ENCODE measurements at places on chromosomes 7 and 10.

DNA sequence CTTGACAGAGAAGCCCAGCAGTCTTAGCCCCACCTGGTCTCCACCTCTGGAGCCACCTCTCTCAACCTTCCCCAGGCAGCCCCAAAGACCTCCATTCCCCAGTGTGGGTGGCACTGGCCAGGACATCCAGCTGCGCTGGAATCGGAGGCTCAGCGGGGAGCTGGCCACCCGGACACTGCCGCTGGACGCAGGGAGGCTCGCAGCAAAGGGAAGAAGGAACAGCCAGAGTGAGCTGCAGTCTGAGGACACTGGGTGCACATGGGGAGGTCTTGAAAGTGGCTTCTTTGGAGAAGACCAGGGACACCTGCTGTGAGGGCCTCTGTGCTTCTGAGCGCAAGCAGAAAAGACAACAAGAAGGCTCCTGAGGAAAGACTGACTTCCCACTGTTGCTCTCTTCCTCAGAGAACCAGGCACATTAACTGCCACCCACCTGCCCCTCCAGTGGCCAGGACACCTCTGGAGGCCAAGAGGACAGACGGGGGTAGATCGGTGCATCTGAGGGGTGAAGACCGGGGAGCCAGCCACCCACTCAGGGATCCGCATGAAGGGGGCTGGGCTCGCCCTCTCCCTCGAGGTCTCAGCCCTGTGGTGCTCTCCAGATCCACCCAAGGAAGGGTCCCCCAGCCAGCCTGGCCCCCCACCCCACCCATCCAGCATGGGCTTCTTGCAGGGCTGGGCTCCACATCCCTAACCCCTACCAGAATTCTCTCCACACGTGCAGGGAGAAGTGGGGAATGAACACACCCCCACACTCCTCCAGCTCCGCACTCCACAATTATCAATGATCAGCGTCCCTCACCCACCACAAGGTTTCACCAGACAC, 1.8 kb downstream of the CAMK2B start:
- no peak for DNase-seq

DNA sequence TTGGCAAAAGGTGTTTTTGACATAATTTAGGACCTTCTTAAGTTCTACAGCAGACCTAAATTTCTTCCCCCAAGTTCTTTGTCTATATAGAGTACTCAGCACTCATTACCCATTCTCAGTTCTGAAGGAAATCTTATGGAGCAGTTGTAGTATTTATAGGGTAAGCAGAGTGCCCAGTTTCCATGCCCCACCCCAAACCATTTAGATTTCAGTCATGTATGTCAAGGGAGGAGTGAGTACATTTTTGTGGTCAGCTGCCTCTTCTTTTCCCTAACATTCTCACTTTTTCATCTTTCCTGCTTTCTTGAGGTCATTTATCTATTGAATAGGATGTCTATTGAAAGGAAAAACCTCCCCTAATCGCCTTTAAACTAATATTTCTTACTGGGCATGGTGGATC, 83.3 kb downstream of the KAT6B start:
- DNase-seq = no peak

- DNase-seq = no peak
These were observed 1.3 kb downstream of the C10orf90 start for GRCh38 chr10:126669168-126669567.

DNA sequence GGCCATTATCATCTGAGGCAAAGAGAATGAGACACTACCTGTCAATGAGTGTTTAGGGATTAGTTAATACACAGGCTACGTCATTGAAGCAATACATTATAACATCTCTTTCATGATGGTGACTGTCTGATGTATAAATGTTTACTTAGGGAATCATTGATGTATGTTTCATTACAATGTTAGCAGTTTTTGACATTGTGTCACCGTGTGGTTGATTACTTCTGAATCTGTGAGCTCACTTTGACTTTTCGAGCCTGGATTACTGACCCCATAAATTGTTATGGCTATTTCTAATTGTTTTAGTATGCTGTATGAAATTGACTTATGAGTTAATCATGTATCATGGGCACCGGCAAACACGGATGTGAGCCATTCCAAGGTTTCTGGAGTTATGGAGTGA, 494.0 kb downstream of the MAGI2 start:
- no peak for DNase-seq

DNA sequence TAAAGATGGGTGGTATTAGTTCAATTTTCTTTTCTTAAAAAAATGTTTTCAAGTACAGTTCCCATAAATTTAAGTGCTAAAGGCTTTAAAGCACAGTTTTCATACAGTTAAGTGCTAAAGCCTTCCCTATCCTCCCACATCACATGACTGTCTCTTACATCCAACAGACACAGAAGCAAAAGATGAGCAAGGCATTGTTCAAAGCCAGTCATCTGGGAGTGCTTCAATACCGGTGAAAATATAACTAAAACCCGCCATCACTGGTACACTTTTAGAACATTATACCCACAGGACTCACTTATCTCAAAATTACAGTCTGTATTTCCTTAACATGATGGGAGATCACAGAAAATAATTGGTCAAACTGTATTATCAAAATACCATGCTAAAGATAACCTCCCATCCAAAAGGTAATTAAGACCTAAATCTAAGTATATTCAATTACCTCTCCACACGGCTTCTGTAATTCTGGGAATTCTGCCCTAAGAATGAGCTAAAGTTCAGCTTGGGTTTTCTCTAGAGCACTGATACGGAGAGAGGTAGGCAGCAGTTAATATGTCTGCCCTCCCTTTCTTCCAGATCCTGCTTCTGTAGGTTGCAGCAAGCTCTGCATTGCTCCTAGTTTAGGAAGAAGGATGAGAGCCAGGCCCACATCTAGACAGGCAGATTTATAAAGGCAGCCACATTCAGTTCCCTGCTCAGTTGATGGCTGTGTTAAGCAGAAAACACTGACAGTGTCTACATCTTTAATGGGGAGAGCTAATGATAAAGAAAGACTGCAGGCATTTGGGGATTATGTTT, 474.8 kb upstream of the PFKP start:
- DNase-seq = no peak

GRCh38 chr7:141325275-141325674, 225.9 kb upstream of the AGK start:
- no peak for DNase-seq

DNA sequence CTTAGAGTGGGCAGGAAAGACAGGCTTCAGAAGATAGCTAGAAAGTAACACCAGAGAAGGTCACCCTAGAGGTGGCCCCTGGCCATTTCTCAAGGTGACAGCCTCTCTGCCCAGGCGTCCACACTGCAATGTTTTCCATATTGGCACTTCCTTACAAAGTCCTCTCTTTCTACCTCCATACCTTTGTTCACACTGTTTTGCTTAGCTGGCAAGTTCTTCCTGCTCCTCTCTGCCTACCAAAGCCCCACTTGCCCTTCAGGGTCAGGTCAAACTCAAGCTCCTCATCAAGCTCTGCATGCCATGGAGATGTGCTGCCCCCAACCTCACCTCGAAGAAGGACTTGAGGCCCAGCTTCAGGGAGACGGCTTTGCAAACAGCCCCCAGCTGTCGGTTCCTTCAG, 190.9 kb downstream of the KCNMA1 start:
- no peak for DNase-seq

DNA sequence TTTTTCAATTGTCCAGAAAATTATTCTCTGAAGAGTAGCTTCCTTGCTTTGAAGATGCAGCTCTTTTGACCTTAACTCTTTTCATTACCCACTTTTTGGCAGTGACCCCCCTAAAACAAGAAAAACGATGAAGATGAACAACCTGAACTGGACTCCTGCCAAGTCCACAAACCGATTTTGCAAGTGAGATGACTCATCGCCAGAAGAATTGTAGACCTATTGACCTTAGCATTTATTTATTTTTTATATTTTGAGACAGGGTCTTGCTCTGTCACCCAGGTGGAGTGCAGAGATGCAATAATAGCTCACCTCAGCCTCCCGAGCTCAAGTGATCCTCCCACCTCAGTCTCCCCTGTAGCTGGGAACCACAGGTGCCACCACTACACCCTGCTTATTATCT, 859.2 kb downstream of the GATA3 start:
- no peak for DNase-seq

- peak; percentile 28 for DNase-seq
These were observed 945 bp downstream of the ADO start for GRCh38 chr10:62805231-62806099.

GRCh38 chr7:151883857-151884256, 6.9 kb upstream of the PRKAG2 start:
- no peak for DNase-seq

- no peak for DNase-seq
These were observed 739 bp upstream of the CCDC186 start for GRCh38 chr10:114174695-114175188.

GRCh38 chr10:3668276-3668965, 116.6 kb downstream of the KLF6 start:
- peak; percentile 53 for DNase-seq

- no peak for DNase-seq
These were observed 18.5 kb upstream of the JAZF1 start for GRCh38 chr7:28199021-28199510.

DNA sequence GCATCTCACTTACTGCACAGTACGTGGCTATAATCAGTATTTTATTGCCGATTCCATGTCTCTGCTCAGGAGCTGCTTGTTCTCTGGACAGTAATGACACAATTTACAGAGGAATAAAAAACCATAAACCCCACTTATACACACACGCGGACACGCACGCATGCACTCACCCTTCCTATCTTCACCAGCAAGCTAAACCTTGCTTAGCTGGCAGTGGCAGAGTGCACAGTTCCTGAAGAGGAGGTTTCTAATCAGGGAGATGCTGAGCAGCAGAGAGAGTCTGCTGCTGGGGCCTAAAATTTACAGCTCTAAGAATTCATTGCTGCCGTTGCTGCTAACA, 66.3 kb downstream of the SND1 start:
- no peak for DNase-seq

GRCh38 chr7:37421861-37422500, 26.7 kb downstream of the ELMO1 start:
- DNase-seq = no peak

GRCh38 chr7:84207025-84207424, 12.4 kb upstream of the SEMA3A start:
- no peak for DNase-seq

DNA sequence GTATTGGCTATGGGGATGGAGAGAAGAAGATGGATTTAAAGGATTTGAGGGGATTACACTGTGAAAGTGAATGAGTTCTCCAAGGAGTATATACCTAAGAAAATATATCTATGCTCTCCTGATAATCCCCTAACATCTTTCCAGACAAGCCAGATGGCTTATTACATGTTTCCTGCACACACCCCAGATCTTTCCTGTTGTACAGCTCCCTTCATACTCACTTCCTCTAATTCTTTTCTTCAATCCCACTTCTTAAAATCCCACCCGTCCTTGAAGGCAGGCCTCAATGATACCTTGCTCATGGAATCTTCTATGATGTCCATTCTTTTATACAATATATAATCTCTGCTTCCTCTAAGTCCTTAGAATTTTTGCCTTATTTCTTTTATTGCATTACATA, 317.2 kb upstream of the DGKB start:
- DNase-seq = no peak

GRCh38 chr7:48811071-48811470, 113.3 kb upstream of the CDC14C start:
- no peak for DNase-seq

DNA sequence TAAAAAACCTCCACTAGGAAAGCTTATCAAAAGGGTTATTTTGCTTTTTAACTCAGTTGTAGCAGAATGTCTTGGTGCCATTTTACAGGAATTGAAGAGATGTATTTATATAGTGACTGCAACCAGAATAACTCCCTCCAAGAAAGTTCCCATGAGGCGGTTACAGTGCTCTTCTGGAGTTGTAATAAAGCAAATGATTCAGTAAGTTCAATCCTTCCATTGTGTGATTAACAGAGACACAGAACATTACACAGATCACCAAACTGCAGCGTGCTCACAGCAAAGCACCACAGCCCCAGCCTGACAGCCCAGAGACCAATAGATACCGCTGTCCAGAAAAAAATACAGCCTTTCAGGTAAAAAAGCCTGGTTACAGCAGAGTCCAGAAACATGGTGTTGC, 21.9 kb upstream of the CABCOCO1 start:
- no peak for DNase-seq

DNA sequence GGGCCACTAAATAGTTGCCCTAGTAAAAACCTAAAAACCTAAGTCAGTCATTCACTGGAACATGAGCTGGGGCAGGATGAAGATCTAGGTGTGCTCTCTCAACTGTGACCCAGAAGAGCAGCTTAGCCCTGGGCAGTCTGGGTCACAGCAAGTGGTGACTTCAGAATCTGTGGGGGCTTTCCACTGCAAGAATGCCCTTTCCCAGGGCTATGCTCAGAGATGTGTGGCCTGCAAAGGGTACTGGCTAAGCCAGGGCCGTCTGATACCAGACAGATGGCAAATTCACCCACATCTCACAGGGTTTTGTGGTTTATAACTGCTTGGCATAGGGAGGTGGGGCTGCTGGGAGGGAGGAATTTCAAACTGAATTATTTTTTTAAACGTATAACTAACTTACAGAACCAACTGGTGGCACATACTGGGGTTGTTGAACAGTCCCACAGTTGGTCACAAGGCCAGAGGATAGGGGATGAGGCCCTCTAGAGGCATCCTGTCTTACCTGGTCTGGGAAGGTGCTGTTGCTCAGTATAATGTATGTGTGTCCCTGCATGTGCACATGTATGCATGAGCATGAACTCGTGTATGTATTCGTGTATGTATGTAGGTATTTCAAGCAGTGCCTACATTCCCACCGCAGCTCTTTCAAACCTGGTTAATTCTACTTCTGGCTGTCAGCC, 63.2 kb downstream of the PRPF18 start:
- DNase-seq = no peak

DNA sequence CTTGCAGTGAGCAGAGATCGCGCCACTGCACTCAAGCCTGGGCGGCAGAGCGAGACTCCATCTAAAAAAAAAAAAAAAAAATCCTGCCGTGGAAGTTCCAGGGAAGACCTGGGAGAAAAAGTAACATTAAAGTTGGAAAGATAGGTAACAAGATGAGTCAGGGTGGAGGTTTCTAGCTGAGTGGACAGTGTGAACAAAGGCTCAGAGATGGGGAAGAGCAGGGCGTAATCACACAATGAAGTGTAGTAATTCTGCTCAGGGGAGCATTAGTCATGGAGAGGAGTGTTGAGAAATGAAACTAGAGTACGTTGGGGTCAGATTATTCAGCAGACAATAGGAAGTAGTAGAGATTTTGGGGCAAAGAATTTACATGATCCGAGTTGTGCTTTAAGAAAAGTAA, 21.6 kb upstream of the WASL start:
- no peak for DNase-seq

DNA sequence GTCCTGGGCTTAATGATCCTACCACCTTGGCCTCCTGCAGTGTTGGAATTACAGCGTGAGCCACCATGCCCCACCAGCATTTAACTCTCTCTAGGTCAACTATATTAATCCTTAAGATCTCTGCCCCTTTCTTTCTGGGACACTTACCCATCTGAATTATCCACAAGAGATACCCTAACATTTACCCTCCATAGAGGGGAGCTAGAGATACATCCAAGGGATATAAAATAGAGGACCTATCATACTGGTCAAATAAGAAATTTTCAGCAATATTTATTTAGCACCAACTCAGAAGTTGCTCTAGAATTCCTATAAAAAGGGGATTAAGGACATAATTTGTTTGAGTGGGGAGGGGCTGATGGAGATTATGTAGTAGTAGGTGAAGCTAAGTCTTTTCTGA, 96.5 kb downstream of the OTUD1 start:
- DNase-seq = no peak
